Activated T-cell treated with anti-CD3 and anti-CD28 coated beads for 48 hours (primary cell): ENCODE measurements at places on chromosomes 1 and 21.

GRCh38 chr1:15282038-15282437, 35.0 kb downstream of the FHAD1 start:
- no peak for DNase-seq

DNA sequence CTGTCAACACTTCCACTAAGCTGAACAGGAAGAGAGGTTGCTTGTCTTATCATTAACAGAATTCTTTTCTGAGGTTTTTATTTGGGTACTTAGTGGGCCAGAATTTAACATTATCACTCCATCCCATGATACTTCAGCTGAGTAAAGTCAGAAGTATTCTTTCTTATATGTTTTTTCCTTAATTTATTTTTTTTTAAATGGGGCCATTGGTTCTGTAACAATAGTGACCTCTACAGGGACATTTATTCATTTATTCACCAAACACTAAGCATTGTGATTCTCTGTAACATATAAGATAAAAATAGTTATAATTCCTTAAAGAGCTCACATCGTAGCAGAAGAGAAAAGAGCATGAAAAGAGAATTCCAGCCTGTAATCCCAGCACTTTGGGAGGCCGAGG, 9.8 kb downstream of the GREM2 start:
- no peak for DNase-seq

DNA sequence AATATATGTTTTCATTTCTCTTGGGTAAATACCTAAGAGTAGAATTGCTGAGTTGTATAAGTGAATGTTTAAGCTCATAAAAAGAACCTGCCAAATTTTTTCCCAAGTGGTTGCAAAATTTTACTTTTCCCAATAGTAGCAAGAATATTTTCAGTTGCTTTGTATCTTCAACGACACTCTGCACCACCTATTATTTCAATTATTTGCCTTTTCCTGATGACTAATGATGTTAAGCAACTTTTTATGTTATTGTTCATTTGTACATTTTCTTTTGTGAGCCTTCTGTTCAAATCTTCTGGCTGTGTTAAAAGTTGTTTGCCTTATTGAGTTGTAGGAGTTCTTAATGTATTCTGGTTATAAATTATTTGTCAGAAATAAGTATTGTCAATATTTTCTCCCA, 299.1 kb upstream of the NRIP1 start:
- no peak for DNase-seq

DNA sequence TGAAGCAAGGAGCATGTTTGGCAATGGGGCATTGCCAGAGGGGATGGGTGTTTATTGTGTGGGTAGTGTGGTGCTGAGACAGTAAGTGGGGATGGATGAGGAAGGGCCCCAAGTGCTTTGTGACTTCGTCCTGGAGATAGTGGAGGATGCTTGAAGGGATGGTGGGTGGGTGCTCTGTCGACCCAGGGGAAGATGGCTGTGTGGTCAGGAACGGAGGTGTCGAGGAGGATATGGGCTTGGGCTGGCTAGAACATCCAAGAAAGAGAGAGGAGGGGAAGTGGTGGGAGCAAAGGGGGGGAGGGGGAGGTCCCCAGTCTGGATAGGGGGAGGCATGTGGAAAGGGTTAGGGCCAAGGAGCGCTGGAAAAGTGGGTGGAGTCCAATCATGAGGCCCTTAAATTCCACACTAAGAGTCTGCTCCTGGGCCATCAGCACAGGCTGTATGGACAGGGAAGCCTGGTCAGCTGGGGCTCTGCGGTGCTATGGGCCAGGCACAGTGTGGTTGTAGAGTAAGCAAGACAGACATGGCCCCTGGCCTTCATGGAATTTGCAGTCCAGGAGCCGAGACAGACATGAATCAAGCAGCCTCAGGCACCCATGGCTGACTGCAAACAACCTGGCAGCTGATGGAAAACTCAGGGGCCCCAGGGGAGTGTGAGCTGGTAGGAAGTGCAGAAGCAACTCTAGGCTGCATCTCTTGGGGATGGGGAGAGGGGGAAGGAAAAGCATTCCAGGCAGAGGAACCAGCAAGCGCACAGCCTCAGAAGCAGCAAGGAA, 36.3 kb downstream of the EDN2 start:
- DNase-seq: no peak

- DNase-seq: no peak
These were observed 17.5 kb downstream of the PDE9A start for GRCh38 chr21:42670884-42671283.

DNA sequence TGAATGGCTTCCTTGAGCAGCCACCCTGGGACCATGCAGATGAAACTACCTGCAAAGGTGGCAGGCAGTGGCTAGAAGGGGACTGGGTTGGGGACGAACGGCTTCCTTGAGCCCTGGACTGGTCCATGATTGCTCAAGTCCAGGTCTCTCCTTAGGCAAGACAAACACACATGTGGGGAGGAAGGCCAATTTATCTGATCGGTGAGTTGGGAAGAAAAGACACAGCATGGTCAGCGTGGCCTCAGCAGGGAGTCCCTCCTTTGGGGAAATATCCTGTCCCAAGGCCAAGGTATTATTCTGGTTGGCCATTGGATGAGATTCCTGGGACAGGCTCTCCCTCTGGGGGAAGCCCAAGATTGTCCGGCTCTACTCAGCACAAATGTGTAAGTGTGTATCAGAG, 116.3 kb upstream of the ERG start:
- DNase-seq: no peak

DNA sequence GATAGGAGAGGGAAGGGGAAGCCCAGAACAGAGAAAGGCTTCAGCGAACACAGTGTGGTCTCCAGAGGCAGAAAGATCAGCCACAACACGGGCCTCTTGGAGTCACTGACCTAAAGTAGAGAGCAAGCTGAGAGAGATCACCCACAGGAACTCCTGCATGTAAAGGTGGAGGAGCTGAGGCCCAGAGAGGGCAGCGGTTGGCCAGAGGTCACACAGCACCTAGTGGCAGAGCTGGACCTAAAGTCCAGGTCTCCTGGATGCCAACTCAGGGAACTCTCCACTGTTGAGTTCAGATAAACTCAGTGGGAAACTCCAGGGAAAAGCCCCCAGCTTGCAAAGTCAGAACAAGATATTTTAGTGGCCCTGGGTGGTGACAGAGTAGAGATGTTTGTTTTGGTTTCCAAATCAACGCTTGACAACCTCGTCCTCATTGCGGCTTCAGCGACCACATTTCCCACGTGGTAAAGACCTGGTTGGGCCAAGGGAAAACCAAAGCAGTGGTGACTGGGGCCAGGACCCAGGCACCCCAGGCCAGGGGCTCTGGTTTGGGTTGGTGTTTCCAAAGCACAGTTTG, 4.6 kb downstream of the IFFO2 start:
- DNase-seq: peak; percentile 77

DNA sequence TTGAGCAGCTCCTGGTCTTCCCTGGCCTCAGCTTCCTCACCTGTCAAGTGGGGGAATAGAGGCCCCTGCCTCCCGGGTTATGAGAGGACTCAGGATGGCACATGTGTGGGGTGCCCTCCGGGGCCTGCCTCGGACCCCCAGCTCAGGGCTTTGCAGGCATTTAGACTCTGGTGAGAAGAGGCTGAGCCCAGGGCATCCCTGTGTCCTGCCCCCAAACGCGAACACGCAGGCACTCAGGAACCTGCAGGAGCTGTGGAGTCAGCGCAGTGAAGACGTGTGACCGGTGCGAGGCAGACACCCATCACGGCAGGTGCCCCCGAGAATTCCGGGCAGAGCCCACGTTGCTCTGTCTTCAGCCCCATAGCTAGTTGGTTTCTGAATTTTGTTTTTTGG, 5.5 kb upstream of the PEX10 start:
- DNase-seq: no peak

DNA sequence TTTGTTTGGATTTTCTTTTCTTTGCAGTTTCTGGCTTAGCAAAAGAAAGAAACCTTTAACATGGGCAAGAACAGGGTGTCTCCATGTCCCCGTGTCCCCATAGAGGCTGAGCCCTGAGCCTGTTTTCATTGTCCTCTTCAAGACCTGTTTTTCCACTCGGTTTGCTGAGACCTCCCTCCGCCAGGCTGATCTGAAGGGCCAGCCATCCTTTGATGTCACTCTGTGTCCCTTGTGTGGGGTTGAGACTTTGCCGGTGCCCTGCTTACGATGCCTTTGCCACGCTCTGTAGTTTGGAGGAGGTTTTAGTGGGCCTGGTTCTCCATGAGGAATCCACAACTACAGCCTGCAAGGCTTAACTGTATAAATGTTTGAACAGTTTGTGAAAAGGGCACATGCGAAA, 23.8 kb downstream of the IFNGR2 start:
- DNase-seq: no peak

- DNase-seq: no peak
These were observed 50.8 kb downstream of the CHD5 start for GRCh38 chr1:6129313-6129712.

DNA sequence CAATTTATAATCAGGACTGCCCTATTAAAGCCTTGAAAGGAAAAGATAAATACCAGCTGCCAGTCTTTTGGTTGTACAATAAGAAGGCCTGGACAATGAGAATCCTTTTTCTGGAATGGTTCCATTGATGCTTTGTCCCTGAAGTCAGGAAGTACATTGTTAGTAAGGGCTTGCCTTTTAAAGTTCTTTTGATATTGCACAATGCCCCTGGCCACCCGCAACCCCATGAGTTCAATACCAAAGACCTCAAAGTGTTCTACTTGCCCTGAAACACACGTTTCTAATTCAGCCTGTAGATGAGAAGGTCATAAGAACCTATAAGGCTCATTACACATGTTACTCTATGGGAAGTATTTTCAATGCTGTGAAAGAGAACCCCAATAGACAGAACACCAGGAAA, 112.1 kb downstream of the OLFM3 start:
- no peak for DNase-seq

- no peak for DNase-seq
These were observed 436.3 kb downstream of the PTPRU start for GRCh38 chr1:29672416-29673227.

- no peak for DNase-seq
These were observed 27.1 kb upstream of the RUNX3 start for GRCh38 chr1:24957016-24957807.

GRCh38 chr1:49728377-49728776, 295.4 kb downstream of the AGBL4 start:
- DNase-seq: no peak

- DNase-seq: no peak
These were observed 48.0 kb downstream of the ABCA4 start for GRCh38 chr1:94072840-94073522.

GRCh38 chr1:59827055-59827643, 12.4 kb downstream of the HOOK1 start:
- no peak for DNase-seq

- DNase-seq: no peak
These were observed 349.0 kb downstream of the SIPA1L2 start for GRCh38 chr1:232280910-232281309.

- DNase-seq: no peak
These were observed 1.8 kb upstream of the GBP5 start for GRCh38 chr1:89274411-89274857.

GRCh38 chr1:10232163-10232562, 21.8 kb downstream of the KIF1B start:
- no peak for DNase-seq

GRCh38 chr1:183884526-183884925, 79.6 kb downstream of the RGL1 start:
- no peak for DNase-seq
